Activated T-helper 17 cell treated with anti-CD3 and anti-CD28 coated beads, Interleukin-2, amount 50 U/mL, for 72 hours (primary cell): ENCODE measurements at places on chromosomes 12 and 14.

GRCh38 chr14:32826404-32827082 lies 112.1 kb upstream of the NPAS3 start:
- no peak for ATAC-seq

DNA sequence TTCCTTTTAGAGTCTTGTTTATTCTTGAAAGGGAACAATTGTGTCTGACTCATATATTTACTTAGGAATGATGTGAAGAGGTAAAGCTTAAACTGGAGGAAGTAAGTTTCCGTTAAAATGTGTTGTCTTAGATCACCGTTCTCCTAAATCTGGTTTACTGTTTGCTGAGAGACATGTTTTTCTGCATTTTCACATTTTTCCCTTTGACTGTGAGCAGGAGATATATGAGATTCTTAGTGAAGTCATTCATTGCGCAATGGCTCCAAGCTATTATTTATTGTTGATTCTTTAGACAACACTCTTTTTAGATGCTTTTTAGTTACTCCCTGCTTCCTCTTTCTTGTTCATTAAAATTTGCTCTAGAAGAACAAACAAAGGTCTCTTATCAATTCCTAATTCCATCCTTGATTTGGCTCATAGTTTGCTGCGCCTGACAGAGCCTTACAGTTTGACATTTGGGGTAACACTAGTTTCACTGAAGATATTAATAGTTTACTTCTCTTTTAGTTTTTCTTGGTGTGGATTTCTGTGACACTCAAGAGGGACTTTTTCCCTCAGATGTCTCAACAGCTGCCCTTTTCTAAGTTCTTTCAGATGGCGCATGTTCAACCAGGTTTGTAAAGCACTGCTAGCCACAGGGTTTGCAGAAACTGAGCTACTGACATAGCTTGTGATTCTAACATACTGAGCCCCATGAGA lies 11.4 kb downstream of the CLECL1 start:
- no peak for ATAC-seq

GRCh38 chr12:130719263-130719859 lies 3.3 kb upstream of the RIMBP2 start:
- no peak for ATAC-seq

DNA sequence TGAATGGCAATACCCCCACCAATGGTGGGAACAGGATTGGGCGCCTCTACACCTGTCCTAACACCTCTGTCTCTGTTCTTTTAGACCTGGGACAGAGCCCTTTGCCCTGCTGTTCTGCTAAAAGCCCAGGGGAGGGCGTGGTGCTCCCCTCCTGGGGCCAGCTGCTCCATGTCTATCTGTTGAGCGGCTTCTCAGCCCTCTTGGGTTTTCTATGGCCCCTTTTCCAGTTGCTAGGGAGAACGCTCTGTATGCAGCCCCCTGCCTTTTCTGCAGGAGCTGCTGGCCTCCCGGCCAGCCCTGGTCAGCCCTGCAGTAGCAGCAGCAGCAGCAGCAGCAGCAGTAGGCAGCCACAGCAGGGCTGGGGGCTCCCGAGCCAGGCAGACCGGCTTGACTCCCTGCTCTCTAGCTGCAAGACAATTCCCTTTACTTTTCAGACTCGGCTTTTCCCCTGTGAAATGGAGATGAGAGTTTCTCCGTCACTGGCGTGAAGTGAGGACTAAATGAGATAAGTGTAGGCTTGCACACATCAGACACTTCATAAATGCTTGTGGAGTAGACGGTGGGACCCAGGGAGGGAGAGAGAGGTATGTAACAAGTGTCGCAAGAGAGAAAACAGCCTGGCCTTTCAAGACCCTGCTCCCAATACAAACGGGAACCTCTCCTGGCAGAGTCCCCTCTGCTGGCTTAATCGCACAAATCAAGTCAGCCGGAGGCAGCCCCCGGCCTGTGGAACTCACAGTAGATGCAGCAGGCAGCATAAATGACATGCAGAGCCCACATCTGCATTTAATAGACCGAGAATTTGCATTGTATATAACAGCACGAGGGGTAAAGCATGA lies 1.0 kb downstream of the RTL1 start:
- no peak for ATAC-seq

- no peak for ATAC-seq
Observed at GRCh38 chr12:56162468-56163290, 4.5 kb downstream of the MYL6 start.

DNA sequence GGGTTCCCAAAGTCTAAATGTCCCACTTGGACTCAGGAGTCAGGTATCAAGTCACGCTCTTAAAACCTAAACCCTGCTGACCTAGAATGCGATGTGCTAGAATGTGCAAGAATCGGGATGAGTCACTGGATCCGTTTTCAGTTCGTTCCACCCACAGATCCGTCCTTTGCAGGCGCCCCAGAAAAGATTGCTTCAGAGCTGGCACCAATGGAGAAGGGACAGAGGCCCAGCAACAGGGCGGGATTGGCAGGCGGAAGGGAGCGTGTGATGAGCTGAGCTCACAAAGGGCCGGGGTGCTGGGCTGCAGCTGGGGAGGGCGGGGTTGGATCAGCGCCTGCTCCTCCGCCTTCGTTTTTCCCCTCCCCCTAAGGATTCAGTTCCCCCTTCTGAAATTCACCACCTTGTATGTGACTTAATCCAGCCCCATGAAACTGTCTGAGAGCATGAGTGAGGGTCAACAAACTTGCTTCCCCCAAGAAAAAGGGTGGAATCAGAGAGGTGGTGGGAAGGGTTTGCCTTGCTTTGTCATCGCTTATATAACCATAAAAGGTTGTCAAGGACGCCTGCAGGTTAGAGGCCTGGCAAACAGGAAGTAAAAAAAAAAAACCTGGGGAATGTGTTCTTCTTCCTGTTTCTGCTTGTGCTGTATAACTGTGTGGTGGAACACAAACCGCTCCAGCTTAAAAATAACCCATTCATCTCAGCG lies 2.8 kb upstream of the UBC start:
- peak; percentile 65 for ATAC-seq

DNA sequence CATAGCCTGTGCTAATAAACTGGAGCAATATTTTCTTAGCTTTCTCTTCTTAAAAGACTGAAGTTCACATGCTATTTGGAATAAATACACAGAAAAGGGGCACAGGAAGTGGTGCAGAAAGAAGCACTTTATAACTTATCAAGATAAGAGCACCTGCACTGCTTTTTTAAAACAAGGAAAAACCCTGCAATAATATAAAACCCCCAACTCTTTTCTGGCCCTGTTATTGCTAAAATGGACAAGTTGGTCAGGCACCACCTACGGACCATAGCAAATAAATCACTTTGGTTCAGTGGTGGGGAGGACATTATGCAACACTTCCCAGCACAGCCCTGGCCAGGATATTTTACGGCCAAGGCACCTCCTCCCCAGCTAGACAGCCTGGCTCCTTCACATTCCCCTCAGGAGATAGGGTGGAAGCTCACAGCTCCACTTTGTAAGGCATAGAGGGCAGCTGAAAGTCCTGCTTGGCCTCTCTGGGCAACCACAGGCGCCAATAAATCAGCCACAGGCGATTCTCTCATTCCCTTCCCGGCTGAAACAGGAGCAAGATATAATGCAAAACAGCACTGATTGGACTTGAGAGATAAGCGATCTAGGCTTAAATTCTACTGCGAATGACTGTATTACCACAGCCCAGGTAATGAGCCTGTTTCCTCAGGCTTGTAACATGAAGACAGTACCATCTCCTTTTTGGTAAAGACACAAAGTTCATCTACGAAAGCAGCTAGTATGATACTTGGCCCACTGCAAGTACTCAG lies 2.0 kb downstream of the ZBTB25 start:
- ATAC-seq, result no peak

- ATAC-seq, result no peak
Observed at GRCh38 chr12:108326254-108326750, 12.8 kb downstream of the CMKLR1 start.

- no peak for ATAC-seq
Observed at GRCh38 chr12:4947253-4947652, 37.5 kb downstream of the KCNA1 start.

DNA sequence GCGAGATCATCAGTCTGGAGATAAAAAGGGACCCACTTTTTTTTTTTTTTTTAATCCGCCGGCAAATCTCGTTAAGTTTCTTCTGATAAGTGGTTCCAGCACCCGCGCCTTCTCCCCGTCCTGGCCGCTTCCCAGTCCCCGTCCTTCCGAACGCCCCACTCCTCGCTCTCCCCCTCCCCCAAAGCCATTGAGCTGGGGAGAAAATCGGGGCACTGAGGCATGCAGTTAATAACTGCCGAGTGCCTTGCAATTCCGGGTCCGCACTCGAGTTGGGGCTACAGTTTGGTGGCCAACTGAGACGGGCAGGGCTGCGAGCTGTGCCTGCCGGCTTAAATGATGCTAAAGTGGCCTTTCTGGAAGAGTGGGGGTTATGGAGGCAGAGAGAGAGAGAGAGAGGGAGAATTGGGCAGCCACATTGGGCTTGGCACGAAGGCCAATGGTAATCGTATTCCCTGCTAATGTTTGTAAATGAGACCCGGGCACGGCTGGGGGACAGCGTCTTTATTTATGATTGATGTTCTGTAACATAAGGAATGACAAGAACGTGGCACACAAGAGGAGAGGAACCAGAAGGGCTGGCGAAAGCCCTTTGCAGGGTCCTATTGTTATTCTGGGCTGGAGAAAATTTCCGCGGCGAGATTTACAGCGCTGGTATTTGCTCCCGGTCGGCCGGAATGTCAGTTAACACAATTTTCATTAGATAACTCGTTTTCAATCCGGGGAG lies 115.4 kb upstream of the MYL2 start:
- ATAC-seq, result no peak

DNA sequence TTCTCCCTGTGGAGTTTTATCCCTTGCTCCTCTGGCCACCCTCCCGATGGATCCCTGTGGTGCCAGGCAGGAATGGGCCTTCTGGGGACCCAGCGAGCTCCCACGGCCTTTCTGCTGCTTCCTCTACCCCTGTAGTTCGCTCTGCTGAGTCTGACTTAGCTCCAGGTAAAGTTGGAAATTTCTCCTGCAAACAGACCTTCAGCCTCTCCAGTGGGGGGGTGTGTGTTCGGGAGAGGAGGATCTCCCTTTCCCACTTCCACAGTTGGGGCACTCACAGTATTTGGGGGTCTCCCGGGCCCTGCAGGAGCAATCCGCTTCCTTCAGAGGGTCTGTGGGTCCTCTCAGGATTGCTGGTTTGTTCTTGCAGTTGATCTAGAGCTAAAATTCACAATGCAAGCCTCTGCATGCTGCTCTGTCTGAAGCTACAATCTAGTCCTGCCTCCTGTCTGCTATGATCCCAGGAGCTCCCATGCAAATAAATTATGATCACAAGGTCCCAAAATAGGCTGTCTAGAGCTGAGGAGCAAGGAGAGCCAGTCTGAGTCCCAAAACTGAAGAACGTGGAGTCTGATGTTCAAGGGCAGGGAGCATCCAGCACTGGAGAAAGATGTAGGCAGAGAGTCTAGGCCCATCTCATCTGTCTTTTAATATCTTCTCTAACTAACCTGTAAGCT lies 18.3 kb downstream of the MTRFR start:
- no peak for ATAC-seq

DNA sequence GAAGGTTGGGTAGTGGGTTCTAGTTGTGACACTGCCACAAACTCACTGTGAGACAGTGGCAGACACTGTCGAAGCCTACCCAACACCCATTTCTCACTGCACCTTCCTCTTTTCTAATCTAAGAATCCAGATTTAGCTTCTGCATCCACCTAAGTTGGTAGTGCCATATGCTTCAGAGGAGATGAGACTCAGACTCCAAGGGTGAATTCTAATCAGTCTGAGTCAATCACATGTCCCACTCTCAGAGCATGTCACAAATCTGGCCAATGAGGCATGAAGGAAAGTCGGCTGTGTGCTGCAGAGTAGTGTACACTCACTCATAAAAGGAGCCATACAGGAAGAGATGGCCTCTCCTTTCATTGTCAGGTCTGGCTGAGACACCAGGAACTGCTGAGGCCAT lies 102.1 kb upstream of the RAP1B start:
- no peak for ATAC-seq

- no peak for ATAC-seq
Observed at GRCh38 chr14:64786296-64787149, 82.3 kb downstream of the PLEKHG3 start.

DNA sequence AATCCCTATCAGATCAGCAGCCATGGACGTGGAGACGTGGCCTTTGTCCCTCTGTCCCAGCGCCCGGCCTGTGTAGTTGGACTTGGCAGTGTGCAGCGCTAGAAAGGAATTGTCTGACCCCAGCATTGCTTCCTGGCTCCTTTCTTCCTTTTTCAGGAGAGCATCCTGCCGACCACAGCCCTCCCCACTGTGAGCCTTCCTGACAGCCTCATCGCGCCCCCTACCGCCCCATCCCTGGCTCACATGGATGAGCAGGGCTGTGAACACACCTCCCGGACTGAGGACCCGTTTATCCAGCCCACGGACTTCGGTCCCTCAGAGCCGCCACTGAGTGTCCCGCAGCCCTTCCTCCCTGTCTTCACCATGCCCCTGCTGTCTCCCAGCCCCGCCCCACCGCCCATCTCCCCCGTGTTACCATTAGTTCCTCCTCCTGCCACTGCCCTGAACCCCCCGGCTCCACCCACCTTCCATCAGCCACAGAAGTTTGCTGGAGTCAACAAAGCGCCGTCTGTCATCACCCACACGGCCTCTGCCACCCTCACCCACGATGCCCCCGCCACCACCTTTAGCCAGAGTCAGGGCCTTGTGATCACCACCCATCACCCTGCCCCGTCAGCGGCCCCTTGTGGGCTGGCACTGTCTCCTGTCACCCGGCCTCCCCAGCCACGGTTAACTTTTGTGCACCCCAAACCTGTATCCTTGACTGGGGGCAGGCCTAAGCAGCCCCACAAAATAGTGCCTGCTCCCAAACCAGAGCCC lies 40.6 kb downstream of the IL31 start:
- no peak for ATAC-seq

- ATAC-seq, result no peak
Observed at GRCh38 chr12:121453629-121454028, 53.7 kb downstream of the RNF34 start.

DNA sequence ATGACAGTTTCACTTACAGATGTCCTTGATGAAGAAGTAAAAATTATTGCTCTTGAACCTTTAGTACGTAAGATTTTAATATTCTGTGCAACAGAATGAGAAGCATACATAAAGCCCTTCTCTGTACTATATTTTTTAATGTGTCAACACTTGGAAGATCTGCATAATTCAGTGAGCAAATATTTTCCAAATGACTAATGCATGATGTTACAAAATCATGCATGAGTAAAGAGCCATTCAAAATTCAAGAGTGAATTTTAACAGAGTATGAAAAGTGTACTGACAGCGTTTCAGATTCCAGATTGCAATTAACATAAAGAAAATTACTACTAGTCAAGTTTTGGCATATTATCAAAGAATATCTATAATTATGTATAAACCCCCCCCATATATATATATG lies 101.4 kb upstream of the BBS10 start:
- peak; percentile 31 for ATAC-seq

- ATAC-seq, result no peak
Observed at GRCh38 chr14:47485421-47485820, 190.0 kb downstream of the MDGA2 start.

DNA sequence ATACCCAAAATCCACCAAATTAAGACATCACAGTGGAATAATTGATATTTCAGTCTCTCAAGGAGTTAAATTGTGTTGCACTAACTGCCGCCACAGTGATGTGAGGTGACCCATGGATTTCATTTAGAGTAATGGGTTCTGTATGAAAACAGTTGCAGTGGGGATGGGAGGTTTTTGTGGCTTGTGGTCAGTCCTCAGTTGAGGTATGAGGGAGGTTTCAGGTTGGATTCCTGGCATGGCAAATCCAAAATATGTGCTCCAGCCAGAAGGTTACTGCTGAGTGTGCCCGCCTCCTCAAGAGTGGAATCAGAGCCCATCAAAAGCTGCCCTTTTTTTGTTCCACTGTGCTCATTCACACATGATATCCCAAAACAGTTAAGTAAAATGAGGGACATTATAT lies 487.1 kb downstream of the EGLN3 start:
- no peak for ATAC-seq

- no peak for ATAC-seq
Observed at GRCh38 chr14:76023757-76024156, 38.2 kb downstream of the IFT43 start.
